Amygdala (tissue), 56 donors: ENCODE measurements at places on chromosomes 1 and 21.

GRCh38 chr1:152912900-152913299, 4.6 kb downstream of the IVL start:
- DNase-seq: no peak

DNA sequence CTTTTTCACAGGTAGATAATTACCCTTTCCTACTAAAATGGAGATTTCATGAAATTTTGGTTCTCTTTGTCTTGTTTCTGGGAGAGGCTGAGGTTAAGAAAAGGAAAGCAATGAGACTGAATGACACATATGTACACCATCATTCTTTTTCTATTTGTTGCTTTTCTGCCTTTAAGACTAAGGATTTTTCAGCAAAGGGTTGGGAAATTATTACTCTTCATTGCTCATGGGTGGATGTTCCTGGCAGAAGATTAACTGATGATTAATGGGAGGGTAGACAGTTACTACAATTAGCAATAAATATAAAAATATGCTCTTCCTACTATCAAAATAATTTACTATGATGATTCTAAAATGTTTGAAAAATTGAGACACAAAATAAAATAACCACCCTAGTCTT, 316.5 kb upstream of the USP24 start:
- no peak for DNase-seq

DNA sequence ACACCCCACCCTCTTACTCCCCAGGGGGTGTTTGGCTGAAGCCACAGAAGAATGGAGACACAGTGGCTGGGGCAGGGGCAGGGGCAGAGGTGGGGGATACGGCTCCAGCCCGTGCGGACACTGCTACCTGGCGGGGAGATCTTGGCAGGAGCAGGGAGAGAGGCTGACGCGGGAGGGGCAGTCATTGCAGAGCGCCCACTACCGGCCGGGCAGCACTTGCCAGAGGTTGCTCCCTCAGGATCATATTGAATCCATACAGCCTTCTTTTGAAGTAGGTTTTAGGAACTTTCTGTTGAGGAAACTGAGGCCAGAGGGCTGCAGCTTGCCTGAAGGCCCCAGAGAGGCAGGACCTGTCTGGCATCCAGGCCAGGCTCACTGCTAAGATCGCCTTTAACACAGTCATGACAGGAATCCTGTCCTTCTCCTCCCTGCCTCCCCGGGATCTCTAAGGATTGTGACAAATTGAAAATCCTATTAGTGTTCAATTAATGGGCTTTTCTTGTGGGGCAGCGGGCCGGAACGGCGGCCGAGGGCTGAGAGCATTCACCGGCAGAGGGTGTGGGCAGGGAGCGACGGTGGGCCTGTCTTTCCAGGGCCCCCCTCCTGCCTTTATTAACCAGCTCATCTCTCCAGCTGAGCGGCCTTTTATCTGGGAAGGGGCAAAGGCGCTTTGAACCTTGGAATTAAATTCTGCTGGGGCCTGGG, 65.5 kb upstream of the WNT4 start:
- DNase-seq: no peak

DNA sequence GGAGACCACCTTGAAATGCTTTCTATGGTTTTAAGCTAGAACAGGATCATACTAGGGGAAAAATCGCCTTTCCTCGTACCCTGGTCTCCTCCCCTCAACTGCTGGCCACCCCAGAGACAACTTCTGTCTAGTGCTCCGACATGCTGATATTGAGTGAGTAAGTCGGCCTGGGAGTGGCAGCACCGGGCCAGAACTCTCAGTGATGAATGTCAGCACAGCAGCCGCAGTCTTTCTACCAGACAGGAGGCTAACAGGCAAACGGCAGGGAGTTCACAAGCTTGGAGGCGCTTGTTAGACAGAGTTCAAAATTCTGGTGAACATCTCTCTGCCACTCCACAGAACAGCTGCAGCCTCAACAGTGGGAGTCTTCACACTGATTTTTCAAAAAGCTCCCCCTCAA, 716.9 kb downstream of the ADGRL2 start:
- DNase-seq: no peak

DNA sequence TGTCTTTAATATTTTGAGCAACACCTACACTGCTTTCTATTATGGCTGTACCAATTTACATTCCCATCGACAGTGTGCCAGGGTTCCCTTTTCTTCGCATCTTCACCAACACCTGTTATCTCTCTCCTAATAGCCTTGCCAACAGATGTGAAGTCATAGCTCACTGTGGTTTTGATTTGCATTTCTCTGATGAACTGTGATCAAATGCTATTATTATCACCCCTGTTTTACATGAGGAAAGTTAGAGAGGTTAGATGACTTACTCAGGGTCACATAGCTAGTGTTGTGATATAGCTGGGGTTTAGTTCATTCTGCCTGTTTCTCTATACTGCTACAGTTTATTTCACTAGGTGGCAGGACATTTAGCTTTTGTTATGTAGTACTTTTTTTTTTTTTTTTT, 204.1 kb downstream of the FMN2 start:
- no peak for DNase-seq

DNA sequence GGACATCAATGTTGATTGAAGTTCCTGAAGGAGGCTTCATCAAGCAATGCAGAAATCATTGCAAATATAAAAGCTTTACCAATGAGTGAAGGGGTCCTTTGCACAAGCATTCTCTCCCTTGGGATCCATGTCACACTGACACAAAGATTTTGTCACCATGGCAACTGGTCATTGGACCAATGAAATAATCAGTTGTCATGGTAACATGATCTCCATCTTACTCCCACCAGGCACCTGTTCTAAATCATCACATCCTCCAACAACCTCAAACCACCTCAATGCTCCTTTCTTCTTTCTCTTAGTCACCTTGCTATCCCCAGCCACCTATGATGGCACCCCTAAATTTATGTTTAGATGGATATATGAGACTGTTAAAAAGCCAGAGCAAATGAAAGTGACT, 13.5 kb upstream of the FOXJ3 start:
- DNase-seq: peak; percentile 6
